Natural killer cell treated with Interleukin-12 subunit alpha and Interleukin-12 subunit beta and Interleukin-15 and Interleukin-18, amount 100 ng/mL, for 72 hours (primary cell): ENCODE measurements at places on chromosomes 4 and X.

DNA sequence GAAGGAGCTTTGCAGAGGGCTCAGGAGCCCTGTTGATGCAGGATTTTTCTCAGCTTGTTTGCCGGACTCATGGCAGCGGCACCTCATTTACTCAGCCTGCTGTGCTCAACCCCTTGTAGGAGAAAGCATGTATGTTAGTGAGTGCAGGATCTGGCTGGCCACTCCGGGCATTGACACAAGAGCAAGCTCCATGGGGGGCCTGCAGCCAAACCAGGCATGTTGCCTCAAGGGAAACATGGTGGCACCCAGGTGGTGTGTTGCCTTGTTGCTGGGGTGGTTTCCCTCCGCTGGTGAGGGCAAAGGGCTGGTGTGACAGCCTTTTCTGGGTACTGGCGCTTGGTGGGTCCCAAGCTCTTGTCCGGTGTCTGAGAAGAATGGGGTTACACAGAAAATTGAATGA lies 189.3 kb upstream of the ANXA3 start:
- no peak overlapping the region for H3K4me3 ChIP-seq
- peaks cover 14% of the 10 kb centered on the region for H3K27me3 ChIP-seq
- H3K4me1 ChIP-seq, result no peaks in the 10 kb centered on the region
- no peak overlapping the region for H3K27ac ChIP-seq

DNA sequence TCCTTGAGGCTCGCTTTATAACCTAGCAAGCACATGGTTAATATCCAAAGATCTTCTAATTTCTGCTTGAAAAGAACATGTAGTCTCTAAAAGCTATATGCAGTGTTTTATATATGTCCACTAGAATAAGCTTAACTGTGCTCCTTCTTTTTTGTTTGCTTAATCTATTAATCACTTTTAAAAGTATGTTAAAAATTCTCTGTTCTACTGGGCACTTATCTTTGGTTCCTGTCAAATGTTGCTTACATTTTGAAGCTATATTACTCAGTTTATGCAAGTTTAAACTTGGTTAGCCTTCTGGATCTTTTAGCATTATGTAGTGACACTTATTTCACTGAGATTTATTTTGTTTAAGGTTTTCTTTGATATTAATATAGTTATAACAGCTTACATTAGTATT lies 32.5 kb downstream of the MAOA start:
- DNase-seq, result no peak
- no peaks in the 10 kb centered on the region for H3K36me3 ChIP-seq
- H3K27me3 ChIP-seq, result peaks cover 16% of the 10 kb centered on the region
- H3K4me1 ChIP-seq, result no peaks in the 10 kb centered on the region

- no peak overlapping the region for H3K4me3 ChIP-seq
- peaks cover 20% of the 10 kb centered on the region for H3K36me3 ChIP-seq
- no peaks in the 10 kb centered on the region for H3K27me3 ChIP-seq
- no peak for DNase-seq
- H3K27ac ChIP-seq, result no peak overlapping the region
- H3K4me1 ChIP-seq, result peaks cover 2% of the 10 kb centered on the region
These were observed 94.6 kb downstream of the PAPSS1 start for GRCh38 chr4:107625391-107625902.

DNA sequence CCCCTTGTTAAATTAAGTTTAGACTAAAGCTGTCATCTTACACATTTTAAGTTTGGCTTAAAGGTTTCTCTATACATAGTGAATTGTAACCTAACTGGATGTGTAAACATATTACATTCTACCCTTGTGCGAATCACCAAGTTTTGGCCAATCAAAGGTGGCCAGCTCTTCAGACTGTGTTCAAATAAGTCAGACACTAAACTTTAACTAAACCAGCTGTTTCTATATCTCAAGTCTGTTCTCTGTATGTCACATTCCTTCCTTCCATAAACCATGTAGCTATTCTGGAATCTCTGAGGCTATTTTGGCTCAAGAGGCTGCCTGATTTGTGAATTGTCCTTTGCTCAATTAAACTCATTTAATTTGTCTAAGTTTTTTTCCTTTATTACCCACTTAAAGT lies 6.7 kb downstream of the SULT1B1 start:
- H3K27ac ChIP-seq, result no peak overlapping the region
- DNase-seq, result no peak
- peaks cover 12% of the 10 kb centered on the region for H3K4me1 ChIP-seq
- no peak overlapping the region for H3K4me3 ChIP-seq
- no peaks in the 10 kb centered on the region for H3K36me3 ChIP-seq
